ENCODE measurements at places on chromosomes 2 and 18.

GRCh38 chr2:240632306-240632721, 7.0 kb downstream of the GPR35 start:
- DNase-seq, result no peak

DNA sequence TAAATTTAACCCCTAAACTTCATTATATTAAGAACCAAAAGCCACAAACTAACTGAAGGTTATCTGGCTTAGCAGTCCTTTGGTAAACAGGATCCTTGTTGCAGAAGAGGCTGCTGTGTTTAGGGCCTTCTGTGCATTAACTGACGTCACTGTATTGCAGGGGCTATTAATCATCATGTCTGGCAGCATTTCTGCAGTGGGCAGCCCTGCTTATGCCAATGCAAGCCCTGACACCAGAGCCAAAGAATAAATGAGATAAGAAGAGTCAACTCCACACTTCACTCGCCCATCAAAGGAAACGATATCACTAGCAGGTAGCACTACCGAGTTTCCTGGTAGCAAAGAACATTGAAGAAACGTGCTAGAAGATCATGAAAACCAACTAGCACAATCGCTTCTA, 110.6 kb downstream of the PLEKHM3 start:
- DNase-seq, result no peak

DNA sequence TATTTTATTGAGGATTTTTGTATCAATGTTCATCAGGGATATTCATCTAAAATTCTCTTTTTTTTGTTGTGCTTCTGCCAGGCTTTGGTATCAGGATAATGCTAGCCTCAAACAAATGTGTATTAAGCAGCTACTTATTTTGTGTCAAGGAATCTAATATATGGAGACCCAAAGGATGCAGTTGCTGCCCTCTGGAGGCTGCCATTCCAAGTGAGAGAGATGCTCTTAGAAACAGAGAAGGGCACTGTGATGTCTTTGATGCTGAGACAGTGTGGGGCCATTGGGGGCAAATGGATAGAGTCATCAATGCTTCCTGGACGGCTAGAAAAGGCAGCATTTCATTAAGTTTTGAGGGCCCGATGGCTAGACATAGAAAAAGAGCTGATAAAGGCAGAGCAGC, 292.6 kb downstream of the SETBP1 start:
- no peak for DNase-seq

GRCh38 chr2:48674933-48675332, 57.3 kb downstream of the GTF2A1L start:
- DNase-seq, result no peak

- no peak for DNase-seq
Observed at GRCh38 chr18:9403795-9404564, 69.4 kb downstream of the TWSG1 start.

- no peak for DNase-seq
Observed at GRCh38 chr2:26477126-26477910, 606 bp downstream of the OTOF start.

- no peak for DNase-seq
Observed at GRCh38 chr2:206158563-206159345, 490 bp downstream of the NDUFS1 start.

DNA sequence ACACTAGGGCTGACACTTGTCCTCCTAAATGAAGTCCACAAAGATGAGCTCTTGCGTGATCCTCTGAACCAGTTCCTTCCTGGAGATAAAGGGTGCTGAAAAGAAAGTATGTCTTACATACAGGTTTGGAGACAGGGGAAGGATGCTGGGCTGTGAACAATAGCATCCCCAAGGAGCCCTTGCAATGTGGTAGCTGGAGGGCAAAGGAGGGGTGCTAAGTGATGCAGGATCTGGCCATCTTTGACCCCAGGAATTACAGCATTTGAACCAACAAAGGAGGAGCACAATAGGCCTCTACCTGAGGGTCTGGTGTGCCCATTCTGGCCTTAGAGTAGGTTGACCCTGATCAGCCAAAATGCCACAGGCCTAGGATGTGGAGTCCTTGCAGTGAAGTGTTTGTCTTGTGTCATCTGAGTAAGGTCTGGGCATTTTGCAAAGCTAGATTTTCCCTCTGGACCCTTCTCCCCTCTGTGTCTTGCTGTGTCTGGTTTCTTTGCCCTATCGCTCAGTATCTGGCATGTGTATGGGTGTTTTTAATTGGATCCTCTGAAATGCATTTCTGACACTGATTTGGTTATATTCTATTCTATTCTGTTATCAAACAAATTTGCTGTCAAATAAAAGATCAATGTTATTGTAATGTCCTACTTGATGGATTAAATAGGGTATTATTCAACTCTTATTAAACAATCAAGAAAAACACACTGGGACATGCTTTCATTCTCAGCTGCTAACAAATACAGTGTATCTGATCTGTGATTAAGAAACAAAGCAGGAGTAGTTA, 364.8 kb upstream of the MEIS1 start:
- DNase-seq, result no peak

DNA sequence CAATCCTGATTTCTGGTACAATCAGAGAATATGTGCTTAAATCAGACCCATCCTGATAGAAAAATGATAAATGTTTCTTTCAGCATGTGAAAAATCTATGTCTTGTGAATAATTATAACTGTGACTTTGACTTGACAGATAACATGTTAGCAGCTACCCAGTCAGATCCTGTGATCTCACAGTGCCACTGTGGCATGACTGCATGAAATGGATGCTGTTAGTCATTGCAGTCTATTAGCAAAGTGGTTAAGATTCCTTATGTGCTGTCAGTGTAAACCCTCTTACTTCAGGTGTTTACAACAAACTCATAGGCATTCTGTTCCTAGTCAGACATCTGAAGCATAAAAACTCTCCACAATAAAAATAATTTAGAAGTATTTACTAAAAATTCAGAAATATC, 244.6 kb upstream of the RND3 start:
- no peak for DNase-seq

GRCh38 chr2:170191166-170191866, 13.4 kb downstream of the MYO3B start:
- DNase-seq, result no peak

DNA sequence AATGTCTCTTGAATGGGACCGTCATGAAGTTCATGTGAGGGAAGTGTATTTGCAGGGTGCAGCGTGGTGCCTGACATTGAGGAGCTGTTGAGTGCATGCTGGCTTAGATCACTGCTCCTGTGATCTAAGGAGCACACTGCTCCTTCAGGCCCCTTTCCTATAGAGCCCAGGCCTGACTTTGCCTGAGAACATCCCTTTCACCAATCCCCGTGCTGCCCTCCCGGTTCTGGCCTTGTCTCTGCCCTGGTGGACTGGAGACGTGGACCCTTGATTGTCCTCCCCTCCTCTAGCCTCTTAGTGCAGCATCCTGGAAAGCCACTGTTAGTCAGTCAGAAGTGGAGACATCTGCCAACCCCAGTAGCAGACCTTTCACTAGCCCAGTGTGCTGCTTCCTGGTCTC, 323.6 kb upstream of the HS6ST1 start:
- no peak for DNase-seq

DNA sequence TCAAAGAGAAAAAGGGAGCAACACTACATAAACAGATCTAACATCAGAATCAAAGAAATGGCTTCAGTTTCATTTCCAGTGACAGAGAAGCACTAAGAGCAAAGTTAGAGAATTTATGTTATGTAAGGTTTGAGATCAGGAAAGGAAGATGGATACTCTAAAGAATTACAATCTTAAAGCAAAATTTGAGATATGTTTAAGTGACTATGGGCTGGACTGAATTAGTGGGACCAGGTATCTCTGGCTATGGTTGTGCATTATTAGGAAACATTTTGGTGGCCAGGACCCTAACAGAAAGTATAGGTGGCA, 208.2 kb downstream of the CCDC178 start:
- no peak for DNase-seq

- DNase-seq, result no peak
Observed at GRCh38 chr2:176066645-176067588, 16.8 kb downstream of the EVX2 start.

- DNase-seq, result no peak
Observed at GRCh38 chr2:152376385-152376784, 41.4 kb downstream of the FMNL2 start.

GRCh38 chr2:163658556-163658955, 77.3 kb downstream of the FIGN start:
- DNase-seq, result no peak

DNA sequence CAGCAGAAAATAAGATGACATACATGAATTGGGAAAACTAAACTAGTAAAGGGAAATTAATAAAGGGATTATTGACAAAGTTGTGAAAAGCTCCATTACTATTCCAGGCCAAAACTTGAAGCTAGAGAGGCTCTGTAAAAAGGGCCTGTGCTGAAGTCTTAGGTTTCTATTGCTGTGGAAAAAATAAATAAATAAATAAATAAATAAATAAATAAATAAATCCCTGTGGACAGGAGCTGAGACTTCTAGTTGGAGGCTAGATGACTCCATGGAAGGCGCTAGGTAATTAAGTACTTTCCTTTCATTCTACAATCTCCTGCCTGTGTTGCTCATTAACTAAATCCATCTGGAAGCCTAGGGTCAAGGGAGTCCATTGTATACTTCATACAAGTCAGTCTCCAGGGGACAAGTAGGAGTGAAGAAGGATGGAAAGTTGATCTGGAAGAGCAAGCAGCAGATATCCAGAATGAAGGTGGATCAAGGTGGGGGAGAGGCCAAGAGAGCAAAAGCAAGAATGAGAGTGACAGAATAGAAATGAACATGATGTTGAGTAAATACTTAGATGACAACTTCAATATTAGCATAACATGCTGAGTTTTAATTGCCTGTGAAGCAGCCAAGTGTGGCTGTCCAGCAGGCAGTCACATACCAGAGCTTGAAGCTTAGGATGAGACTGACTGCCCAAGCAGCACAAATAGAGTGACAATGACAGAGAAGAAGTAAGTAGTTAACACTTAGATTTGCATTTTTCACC, 26.2 kb upstream of the CCNT2 start:
- no peak for DNase-seq

- no peak for DNase-seq
Observed at GRCh38 chr2:216739035-216739434, 43.7 kb upstream of the IGFBP5 start.

DNA sequence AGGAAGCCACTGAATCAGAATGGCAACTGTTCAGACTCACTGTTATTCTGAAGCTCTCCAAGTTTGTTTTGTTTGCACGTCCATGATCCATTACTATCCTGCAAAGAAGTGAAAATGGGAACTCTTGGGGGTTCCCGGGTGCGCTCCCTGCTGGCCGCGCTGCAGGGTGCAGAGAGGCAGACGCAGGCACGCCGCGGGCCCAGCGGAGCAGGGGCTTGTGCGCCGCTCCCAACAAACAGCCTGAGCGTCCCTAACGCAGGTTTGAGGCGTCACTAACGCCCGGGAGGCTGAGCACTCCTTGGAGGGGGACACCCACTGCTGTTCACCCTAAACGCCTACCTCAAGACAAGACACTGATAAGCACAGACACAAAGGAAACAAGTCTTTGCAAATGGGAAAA, 14.3 kb upstream of the PIEZO2 start:
- DNase-seq, result no peak

DNA sequence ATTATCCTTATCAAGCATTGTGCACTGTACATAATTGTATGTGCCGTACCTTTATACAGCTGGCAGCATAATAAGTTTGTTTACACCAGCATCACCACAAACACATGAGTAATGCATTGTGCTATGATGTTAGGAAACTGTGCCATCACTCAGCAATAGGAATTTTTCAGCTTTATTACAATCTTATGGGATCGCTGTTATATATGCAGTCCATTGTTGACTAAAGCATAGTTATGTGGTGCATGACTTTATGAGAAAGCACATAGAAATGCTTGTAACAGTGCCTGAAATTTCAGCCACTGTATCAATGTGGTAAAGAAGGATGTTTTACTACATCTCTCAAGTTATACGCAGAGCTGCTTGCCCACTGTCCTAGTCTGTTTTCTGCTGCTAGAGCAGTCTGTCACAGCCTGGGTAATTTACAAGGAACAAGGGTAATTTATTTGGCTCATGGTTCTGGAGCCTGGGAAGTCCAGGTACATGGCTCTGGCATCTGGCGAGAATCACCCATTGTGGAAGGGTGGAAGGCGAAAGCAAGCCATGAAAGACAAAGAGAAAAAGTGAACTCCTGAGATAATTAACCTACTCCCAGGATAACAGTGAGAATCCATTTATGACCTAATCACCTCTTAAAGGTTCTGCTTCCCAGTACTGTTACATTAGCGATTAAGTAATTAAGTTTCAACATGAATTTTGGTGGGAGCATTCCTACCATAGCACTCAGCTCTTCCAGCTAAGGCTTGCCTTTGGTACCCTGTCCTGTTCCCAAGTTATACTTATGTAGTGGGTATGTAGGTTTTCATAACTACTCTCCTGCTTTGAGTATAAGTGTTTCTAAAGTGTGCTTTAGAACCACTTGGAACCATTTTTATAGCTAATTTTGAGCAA, 4.6 kb downstream of the MAP3K20 start:
- DNase-seq, result no peak

- DNase-seq, result no peak
Observed at GRCh38 chr2:206647985-206648384, 5.7 kb downstream of the FAM237A start.

GRCh38 chr2:221346411-221346810, 225.7 kb downstream of the EPHA4 start:
- no peak for DNase-seq

GRCh38 chr2:216757532-216757931, 62.2 kb upstream of the IGFBP5 start:
- no peak for DNase-seq

DNA sequence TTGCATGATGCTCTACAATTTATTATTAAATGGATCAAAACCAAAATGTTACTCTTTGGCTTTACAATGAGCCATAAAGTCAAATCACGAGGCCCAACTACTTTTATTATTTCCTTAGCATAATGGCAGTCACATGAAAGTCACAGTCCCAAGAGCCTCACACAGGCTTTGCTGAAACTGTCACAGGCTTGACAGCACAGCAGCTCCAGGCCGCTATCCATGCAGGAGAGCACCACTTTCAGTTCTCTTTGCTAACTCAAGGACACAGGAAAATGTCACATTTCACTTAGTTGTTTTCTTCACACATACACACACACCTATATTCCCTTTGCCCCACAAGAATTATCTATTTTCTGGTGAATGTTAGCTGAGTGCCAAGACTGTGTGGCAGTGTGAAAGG, 11.1 kb upstream of the MSGN1 start:
- no peak for DNase-seq
